Nephron progenitor cell (in vitro differentiated cells): ENCODE measurements at places on chromosomes 6 and 20.
A peak's percentile ranks its signal among the peaks of the same experiment; 100 is the strongest.

DNA sequence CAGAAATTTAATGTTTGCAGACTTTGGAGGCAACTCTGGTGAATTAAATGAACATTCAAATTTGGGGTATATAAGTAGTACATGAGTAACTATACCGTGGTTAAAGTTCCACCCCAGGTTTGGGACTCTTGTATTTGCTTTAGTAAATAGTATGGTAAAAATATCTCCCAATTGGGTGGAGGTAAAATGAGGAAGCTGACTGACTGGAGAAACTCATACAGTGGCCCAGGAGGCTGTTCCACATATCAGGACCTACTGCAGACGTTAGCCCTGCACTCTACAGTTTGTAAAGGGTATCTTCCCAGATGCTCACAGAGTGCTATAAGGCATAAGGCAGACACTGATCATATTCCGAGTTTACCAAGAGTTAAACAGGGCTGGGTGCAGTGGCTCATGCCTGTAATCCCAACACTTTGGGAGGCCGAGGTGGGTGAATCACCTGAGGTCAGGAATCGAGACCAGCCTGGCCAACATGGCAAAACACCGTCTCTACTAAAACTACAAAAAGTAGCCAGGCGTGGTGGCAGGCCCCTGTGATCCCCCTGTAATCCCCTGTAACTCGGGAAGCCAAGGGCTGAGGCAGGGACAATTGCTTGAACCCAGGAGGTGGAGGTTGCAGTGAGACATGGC, 53.7 kb downstream of the CPXM1 start:
- DNase-seq, result no peak

GRCh38 chr6:132494954-132495353, 18.0 kb downstream of the STX7 start:
- no peak for DNase-seq

DNA sequence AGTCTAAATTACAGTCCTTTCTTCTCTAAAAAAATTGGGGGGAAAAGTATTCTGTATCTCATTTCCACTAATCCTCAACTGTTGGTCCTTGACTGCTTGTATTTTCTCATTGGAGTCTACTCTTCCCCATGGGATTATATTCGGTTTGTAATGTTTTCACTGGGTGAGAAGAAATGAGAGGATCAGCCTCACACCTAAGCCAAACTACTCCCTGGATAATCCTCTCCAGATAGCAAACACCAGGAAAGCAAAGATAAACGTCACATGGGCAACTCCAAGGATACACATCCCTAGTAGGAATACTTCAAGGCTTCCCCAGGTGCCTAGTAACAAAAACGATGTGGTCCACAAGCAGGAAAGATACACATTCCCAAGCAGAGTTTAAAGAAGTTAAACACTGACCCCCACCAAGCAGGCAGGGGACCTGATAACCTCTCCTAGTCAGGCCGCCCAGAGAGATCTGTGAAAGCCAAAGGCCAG, 53.9 kb upstream of the SOX4 start:
- no peak for DNase-seq

GRCh38 chr20:37796733-37797132, 102.9 kb downstream of the CTNNBL1 start:
- DNase-seq, result no peak

DNA sequence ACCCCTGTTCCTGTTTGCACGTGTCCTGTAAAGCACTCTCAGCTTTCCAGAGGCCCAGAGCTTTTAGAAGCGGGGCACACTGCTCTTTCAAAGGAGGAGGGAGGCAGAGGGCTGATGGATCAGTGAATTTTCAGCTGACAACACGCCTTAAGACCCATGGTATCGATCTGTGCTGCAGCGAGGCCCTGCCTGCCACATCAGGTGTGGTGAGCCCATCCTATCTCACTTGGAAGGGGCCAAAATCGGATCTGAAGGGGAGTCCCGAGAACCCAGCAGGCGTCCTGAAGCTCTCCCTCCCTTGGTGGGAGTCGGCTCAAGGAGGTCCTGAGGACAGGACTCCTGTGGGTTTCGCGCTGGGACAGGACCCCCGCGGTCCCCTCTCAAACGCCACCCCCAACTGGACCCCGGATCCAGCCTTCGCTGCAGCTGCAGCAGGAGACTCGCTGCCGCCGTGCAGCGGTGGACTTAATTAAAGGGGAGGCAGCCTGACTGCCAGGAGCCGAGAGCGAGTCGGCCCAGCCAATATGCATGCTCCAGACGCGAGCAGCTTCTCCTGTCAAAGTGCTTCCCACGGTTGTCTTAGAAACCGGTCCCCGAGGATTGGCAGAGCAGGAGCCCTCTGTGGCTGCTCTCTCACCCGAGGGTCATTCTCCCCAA, 580.0 kb upstream of the ZNF337 start:
- DNase-seq, result peak; percentile 3

GRCh38 chr6:100426744-100427338, 37.9 kb downstream of the SIM1 start:
- no peak for DNase-seq

DNA sequence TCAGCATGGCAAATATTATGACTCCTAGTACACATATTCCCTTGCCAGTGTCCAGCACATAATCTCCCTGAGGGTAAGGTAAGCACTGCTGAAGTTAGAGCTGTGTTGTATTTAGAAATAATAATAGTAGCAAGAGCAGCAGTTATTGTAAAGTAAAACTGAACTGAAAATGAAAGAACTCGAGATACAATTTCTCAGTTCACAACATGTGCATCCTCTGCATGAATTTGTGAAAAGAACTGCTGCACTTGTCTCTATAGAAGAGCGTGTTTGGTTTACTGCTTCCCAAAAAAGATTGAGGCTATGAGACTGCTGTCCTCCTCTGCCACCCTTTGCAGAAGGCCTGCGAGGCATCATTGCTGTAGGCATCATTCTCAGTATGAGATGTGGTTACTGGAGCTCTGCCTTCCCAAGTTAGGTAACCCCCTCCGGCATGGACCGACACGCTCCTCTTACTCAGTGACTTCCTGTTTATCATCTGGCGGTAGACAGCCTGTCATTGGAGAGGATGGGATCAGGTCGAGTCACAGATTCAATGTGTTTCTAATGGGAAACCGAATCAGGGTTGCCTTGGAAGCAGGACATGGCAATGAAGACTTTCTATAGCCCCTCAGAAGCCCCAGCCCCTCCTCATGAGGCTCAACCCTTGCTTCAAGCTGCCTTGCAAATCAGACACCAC, 48.1 kb downstream of the SLC24A3 start:
- DNase-seq, result no peak

GRCh38 chr6:42402184-42402583, 49.5 kb downstream of the TRERF1 start:
- DNase-seq, result no peak

DNA sequence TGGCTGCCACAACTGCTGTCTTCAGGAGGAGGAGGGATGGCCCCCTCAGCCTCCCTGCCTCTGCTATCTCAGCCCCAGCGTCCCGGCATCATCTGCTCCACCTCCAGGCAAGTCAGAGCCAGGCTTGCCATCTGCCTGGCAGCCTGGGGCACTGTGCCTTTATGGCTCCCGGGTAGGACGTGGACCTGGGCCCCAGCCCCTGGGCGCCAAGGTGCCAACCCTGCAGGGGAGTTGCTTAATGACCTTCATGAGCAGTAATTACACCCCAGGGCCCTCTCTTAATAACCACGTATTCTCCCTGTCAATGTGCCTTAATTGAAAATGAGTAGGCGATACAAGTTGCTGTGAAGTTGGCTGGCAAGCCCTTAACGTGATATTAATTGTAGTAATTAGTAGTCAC, 122.1 kb upstream of the MLN start:
- DNase-seq, result no peak

GRCh38 chr6:68637071-68637470, 2.0 kb downstream of the ADGRB3 start:
- DNase-seq, result no peak

GRCh38 chr20:6053064-6053775, 640 bp downstream of the LRRN4 start:
- DNase-seq, result no peak

GRCh38 chr6:133835901-133836300, 53.0 kb upstream of the TCF21 start:
- no peak for DNase-seq

DNA sequence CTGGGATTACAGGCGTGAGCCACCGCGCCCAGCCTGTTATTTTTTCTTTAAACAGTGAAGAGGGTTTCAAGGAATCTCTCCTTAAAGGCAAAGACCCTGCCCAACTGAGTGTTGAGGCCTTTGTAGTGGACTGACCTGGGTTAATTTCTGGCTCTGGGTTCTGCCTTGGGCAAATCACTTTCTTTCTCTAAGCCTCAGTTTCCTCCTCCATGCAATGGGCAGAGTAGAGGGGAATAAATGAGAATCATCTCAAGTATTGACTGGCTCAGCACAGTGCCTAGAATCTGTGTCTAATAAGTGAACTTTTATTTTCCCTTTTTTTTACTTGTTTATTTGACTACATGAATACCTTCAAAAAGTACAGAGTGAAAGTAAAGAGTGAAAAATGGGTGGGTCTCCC, 31.0 kb upstream of the SLC9A8 start:
- DNase-seq, result no peak

GRCh38 chr6:170305805-170306323, 694 bp upstream of the FAM120B start:
- DNase-seq, result no peak

DNA sequence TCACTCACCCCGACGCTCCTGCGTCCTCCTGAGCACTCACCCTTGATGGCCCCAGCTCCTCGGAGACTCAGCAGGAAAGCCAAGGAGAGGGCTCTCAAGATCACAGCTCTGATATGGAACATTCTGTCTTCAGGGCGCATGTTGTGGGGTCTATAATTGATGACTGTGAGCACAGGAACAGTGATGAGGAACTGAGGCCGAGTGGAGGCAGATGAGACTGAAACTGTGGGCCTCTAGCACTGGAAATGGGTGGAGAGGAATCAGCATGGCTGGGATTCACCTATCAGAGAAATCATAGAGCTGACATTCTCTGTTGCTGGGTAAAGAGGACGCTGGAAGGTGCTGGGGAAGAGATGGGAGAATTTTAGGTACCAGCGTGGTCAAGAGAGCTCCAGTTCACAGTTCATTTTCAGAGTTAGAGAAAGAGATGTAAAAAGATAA, at the start of gene HLA-DPA1:
HLA-DPA1 (minus strand) TSS at position 219 of the 441 bp plus-strand sequence.
- no peak for DNase-seq

- DNase-seq, result no peak
Observed at GRCh38 chr6:80366051-80366450, 259.6 kb downstream of the BCKDHB start.
